ENCODE measurements at places on chromosomes 16 and 17. TPM values are rescaled to one million over a fixed set of nuclear protein-coding genes. Genes with fewer than 3 reads are reported as not detected.

DNA sequence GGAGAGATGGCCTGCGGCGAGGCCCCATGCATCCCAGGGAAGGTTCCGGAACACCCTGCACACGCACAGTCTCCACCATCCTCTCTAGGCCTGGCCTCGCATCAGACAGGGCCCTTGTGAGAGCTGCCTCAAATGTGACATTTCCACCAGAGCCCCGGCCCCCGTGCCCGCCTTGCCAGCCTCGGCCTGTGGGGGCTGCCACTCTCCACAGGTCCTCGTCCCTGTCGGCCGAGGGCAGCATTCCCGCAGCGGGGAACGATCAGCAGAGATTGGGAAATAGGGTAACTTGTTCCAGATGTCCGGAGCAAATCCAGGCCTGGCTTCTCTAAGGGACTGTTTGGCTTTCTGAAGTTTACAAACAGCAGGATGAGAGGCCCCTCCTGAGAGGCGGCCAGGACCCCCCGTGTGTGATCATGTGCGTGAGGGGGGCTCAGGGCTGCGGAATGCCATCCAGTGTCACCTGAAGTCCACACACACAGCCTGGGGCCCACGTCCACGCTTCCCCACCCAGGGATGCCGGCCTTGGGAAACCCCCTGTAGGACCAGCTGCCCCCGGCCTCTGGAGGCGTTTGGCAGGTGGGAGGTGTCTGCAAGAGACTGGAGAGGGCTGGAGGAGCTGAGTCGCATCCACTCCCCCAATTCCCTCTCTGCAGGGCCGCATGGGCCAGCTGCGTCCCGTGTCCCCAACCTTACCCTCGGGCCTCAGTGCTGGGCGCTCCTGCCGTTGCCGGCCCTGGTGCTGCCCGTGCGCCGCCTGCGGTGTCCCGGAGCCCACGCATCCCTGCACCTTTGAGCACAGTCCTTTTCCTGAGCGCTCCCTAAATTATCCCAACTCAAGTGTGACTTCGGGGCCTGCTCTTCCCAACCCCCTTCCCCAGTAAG, 70.4 kb downstream of the ZDHHC7 start:
- DNase-seq: no peak

- no peak for DNase-seq
Measured at GRCh38 chr17:40178021-40178601, 841 bp downstream of the RAPGEFL1 start.

- peak; percentile 63 for DNase-seq
Measured at GRCh38 chr17:50056217-50056960, 479 bp downstream of the ITGA3 start.

- DNase-seq: no peak
Measured at GRCh38 chr16:4401094-4401501, 15.3 kb downstream of the CORO7 start.

GRCh38 chr16:89586853-89587252, 11.3 kb downstream of the CPNE7 start:
- no peak for DNase-seq

- no peak for DNase-seq
Measured at GRCh38 chr17:70084476-70084875, 9.5 kb downstream of the KCNJ16 start.

MT4 gene
- total RNA-seq: not detected

GRCh38 chr16:53601961-53602360, 99.0 kb upstream of the AKTIP start:
- no peak for DNase-seq

DNA sequence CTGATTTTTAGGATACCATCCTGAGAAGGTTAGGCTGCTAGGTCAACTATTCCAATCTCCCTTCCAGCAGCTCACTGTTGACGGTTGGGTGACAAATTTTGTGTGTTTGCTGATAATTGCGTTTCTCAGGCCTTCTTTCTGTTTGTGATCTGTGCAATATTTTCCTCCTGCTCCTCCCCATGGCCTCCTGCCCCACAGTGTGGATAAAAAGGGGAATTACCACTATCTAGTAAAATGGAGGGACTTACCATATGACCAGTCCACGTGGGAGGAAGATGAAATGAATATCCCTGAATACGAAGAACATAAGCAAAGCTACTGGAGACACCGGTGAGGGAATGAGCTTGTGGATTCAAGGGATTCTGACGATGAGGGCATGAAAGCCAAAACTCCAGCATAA, 9.2 kb downstream of the CHD3 start:
- DNase-seq: peak; percentile 42

DNA sequence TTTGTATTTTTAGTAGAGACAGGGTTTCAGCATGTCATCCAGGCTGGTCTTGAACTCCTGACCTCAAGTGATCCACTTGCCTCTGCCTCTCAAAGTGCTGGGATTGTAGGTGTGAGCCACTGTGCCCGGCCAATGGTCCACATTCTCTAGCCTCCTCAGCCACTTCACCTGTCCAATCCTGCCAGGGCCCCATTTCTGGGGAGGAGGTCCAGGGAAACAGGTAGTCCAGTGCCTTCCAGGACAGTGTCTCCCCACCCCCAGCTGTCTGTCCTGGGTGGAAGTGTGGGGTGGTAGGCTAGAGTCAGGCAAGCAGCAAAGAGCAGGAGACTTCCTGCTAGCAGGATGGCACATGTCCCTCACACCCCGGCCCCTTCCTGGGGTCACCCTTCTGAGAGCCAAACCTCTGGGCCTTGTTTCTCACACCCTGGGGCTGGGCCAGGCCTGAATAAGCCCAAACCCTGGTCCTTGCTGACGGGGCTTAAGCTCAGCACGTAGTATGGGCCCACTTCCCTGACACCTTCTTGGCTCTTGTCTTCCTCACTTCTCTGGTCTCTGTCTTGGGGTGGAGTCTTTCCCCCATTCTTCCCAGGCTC, 5.0 kb downstream of the FHOD1 start:
- no peak for DNase-seq

GRCh38 chr17:48031966-48032365, 5.6 kb downstream of the COPZ2 start:
- DNase-seq: no peak

EVPLL gene
- not detected for total RNA-seq

CLEC3A gene
- total RNA-seq: not detected

RNF112 gene
- not detected for total RNA-seq

DNA sequence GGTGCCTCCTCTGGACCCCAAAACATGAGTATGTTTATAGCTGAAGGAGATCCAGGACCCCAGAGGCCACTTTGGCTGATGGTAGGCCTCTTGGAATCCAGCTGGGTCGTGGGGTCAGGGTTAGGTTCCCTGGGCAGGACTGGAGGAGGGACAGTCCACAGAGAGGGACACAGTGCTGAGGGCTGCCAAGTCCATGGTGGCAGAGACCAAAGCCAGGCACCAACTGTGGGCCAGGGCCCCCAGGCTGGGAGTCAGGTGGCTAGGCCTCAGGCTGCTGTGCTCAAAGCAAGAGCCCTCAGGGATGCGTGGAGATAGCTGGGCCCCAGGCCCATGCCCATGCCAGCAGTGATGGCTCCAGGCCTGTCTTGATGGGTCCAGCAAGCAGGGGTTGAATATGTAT, 44.1 kb downstream of the RAB11FIP4 start:
- no peak for DNase-seq

GRCh38 chr17:39600288-39600996, 7.3 kb downstream of the NEUROD2 start:
- no peak for DNase-seq

GRCh38 chr17:42087736-42088705, 10.3 kb downstream of the ZNF385C start:
- no peak for DNase-seq

DNA sequence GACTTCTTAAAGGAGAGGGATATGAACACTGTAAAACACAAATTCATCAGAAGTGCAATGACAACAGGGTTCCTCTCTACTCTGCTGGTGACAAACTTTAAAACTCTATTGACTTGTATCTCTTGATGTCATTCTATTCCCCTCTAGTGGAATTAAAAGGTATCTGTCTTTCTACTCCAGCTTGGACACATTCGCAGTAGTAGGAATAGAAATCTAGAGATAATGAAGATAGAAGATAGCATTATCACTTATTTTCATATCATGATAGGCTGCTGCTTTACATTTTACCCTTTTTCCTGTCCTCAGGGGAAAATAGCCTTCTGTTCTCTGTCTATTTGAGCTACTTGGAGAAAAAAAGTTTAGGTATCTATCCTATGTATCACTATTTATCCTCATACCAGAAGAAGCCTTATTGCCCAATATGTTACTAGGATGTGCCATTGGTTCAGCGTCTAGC, 209.6 kb upstream of the CACNG5 start:
- peak; percentile 45 for DNase-seq

ORMDL3 gene
- total RNA-seq: 42.7 TPM

TP53TG3 gene
- total RNA-seq: not detected

DNA sequence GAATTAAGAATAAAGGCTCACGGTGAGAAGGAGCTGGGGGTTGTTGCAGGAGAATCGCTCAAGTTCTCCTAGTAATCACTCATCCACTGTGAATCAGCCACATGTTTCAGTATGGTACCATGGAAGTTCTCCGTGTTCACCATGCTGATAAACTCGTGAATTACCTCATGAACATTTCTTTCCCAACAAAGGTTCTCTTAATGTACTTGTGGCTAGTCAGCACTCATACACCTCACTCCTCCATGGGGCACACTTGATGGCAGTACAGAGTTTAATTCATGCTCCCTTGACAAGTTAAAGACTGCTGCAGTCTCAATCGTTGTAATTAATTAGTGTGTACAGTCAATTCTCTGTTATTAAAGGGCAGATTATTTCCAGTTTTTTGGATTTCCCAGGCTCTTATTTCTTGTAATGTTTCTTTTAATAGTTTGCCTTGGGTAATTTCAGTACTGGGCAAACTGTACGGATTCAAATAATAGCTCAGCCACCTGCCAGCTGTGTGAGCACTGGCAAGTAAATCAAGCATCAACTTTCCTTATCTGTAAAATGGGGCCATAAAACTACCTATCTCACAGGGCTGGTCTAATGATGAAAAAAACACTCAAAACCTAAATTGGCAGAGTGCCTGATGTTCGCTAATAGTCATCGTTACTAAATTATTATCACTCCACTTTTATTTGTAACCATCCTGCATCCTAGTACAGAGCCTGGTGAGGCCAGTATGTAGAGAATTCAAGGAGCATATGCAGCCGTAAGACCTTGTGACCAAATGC, 6.1 kb downstream of the GOT2 start:
- no peak for DNase-seq

CNGB1 gene
- total RNA-seq: not detected

DNA sequence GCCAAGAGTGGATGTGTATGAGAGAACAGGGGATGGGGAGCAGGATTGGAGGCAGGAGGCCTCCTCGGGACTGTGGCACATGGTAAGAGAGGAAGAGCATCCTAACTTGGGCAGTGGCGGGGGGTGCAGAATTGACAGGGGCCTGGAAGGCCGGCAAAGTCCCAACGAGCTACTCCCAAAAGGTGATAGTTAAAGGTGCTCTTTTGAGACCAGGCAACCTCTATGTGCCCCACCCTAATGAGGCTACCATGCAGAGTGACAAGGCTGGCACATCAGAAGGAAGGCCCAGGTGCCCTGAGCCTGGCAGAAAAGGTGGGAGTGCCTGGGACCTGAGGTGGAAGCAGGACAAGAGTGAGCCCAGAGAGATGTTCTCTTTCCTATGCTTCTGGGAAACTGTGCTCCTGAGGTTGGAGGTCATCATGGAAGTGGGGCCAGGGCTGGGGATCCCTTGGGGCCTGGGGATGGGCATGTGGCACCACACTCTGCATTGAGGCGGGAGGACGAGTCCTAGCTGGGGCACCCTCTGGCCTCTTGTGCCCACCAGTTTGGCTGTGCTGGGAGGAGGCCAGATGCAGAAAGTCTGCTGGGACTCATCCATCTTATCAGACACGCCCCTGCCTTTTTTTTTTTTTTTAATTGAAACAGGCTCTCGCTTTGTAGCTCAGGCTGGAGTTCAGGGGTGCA, 5.9 kb downstream of the RAB11FIP4 start:
- DNase-seq: no peak

- DNase-seq: peak; percentile 14
Measured at GRCh38 chr17:30503558-30503957, 26.4 kb downstream of the GOSR1 start.

RIPOR1 gene
- 34.4 TPM for total RNA-seq

ZNF597 gene
- total RNA-seq: 3.4 TPM

KRT9 gene
- total RNA-seq: not detected

- DNase-seq: no peak
Measured at GRCh38 chr17:77493901-77494663, 353.3 kb downstream of the SEC14L1 start.

CCL5 gene
- 36.1 TPM for total RNA-seq

PYDC1 gene
- not detected for total RNA-seq

DNA sequence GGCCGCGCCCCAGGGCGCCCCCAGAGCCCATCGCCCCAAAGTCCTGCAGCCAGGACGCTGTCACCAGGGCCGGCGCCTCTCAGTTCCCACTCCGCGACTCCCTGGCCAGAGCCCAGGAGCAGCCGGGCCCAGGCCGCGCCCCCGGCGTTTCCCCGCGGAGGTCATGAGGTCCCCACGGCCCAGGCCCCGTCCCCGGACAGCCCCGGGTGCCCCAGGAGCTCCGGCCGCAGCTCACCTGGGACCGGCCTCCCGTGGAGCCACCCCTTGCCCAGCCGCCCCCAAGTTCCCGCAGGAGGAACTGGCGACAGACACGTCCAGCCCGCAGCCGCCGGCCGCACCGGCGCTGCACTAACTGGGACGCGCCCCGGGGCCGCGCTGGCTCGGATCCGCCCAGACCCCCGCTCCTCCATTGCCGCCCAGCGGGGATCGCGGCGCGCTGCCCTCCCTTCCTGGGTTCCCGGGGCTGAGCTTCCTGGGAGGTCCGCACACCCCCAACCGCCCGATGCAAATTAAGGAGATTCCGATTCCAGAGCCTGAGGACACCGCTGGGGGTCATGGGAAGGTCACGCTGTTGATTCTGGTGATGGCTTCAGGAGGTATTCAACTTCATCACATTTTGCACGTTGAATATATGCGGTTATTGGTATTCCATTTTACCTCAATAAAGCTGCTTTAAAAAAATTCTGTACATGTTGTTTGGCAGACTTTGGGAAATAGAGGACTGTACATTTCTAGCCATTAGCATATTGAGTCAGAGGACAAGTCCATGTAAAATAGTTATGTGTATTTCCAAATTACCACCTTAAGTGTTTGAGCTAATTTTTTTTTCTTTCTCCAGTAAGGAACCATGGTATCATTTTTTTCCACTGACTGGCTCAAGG, 9.9 kb downstream of the AHSP start:
- no peak for DNase-seq

DNA sequence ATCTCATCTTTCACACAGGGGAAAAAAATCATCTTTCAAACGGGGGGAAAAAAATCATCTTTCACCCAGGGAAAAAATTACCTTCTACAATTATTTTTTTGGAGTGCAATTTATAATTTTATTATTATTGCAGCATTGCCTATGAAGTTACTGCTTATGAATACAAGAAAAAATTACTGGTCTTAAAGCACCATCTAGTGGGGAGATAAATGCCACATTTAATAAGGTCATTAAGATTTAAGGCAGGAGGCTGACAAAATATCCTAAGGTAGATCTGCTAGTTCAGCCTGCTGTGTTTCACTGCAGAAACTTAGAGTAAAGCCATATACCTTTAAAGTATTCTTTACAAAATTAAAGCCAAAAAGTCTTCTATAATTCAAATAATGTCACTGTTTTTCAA, 13.7 kb downstream of the SHCBP1 start:
- DNase-seq: peak; percentile 55

Measured in M059J (cell line).